ENCODE measurements at places on chromosomes 11 and 22.

GRCh38 chr22:28783786-28784671 lies 11.5 kb downstream of the CCDC117 start:
- no peak for DNase-seq

DNA sequence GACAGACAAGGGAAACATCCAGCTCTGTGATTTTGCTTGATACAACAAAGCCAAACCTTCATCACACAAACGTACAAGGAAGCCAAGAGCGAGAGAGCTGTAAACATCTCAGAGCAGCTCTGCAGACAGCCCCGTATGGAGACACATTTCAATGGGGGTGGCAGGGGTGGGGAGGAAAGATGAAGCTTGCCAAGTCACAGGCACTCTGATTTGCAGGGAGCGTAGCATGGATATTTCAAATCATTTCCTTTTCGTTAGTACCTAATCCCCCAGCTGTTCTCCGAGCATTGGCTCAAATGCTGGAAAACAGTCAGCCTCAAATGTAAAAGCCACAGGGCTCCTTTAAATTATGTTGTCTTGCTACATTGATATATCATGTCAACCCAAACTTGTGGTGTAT lies 458.9 kb upstream of the CADM1 start:
- no peak for DNase-seq

GRCh38 chr22:41320416-41321240 lies 19.3 kb downstream of the ZC3H7B start:
- no peak for DNase-seq

DNA sequence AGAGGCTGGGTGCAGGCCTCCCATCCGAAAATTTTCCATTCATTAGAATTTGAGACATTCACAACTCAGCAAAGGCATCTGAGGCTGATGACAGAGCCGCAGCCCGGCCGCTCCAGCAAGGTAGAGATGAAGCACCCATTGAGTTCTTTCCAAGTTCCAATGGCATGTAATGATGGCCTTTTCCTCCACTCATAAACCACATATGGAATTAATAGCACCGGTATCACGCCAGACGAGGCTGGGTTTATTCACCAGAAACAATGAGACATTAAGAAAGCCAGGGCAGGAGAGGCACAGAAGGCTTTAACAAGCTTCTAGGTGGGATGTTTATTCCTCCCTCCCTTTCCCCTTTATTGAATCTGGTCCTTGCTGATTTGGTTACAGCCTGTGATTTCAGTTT lies 534.4 kb downstream of the MN1 start:
- no peak for DNase-seq

DNA sequence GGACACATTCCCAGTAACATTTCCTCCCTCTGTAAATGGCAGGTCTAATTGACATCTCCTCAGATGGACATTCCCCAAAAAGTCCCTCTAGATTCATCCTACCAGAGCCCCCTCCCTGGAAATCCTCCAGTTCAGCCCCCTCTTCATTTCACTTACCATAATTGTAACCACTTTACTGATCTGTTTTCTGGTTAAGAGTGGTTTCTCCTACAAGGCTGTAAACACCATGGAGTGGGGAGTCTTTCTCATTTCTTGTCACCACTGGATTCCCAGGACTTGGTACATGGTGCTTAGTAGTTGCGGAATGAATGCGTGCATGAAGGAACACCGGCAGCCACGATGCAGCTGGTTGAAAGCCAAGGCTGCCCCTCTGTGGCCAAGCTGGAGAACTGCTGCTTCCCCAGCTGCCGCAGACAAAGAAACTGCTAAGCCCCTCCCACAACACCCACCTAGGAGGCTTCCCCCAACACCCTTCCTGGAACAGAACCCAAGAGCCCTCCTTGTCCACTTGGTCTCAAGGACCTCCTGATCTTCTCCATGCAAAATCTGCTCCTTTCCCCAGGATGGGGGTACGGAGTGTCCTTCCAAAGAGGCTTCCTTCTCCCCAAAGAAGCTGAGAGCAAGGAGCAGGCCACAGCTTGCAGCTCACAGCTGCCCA lies 18.6 kb upstream of the SCARF2 start:
- DNase-seq = peak; percentile 51

- no peak for DNase-seq
Observed at GRCh38 chr11:118226296-118226695, 1.5 kb upstream of the JAML start.

- DNase-seq = no peak
Observed at GRCh38 chr11:17252704-17253103, 23.8 kb upstream of the NUCB2 start.
